Lower lobe of right lung (tissue), 2 donors: ENCODE measurements at places on chromosomes 3 and 15. TPM values are rescaled to one million over a fixed set of nuclear protein-coding genes. Genes with fewer than 3 reads are reported as not detected.
A peak's percentile ranks its signal among the peaks of the same experiment; 100 is the strongest.

GRCh38 chr3:113018536-113019181, 27.9 kb downstream of the GTPBP8 start:
- no peak for DNase-seq

CRBN gene
- total RNA-seq = 56.5 TPM

DNA sequence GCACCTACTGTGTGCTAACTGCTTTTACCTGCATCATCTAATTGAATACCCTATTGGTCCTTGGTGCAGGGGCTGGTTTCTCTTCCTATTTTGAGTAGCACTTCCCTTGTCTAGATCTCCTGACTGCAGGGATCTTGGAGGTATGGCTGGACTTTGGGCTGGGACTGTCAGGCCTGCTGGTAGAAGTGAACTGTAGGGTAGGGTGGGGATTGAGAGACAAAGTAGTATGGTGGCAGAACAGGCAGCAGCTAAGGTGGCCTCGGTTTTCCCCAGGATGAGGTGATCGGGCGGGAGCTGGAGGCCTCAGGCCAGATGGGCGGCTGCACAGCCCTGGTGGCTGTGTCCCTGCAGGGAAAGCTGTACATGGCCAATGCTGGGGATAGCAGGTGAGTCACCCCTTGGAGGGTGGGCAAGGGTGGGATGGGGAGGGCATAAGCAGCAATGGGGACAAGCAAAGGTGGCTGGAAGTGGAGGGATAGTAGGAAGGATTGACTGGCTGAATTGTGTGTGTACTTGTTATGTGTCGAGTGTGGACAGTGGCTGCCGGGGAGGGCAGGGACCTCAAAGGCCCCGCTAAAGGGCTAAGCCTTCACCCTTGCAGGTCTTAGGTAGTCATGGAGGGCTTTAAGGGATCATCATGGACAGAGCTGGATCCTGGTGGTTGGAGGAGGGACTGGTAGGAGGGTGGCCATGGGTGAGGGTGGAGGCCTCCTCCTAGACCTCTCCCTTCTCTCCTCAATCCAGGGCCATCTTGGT, 2.0 kb downstream of the PPM1M start:
- no peak for DNase-seq

GRCh38 chr3:30549600-30549999, 56.8 kb upstream of the TGFBR2 start:
- no peak for DNase-seq

DNA sequence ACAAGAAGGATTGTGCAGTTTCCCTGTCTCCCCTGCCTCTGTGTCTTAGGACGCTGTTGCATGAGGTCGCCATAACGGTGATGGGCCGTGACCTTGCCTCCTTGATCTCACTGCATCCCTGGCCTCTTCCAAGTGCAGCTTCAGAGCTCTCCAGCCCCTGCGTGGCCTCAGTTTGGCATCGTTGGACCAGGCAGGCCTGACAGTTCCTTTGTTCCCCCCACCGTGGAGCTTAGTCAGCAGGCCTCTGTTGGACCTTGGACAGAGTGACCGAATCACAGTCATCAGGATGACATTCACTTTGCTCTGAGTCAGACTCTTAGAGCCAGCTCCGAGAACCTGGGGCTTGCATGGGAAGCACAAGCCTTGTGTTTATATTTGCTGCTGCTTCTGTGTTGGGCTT, 139.4 kb downstream of the OPA1 start:
- DNase-seq = no peak

GRCh38 chr15:69723404-69724096, 270.9 kb downstream of the RPLP1 start:
- no peak for DNase-seq

DLG1 gene
- 80.2 TPM for total RNA-seq

DNA sequence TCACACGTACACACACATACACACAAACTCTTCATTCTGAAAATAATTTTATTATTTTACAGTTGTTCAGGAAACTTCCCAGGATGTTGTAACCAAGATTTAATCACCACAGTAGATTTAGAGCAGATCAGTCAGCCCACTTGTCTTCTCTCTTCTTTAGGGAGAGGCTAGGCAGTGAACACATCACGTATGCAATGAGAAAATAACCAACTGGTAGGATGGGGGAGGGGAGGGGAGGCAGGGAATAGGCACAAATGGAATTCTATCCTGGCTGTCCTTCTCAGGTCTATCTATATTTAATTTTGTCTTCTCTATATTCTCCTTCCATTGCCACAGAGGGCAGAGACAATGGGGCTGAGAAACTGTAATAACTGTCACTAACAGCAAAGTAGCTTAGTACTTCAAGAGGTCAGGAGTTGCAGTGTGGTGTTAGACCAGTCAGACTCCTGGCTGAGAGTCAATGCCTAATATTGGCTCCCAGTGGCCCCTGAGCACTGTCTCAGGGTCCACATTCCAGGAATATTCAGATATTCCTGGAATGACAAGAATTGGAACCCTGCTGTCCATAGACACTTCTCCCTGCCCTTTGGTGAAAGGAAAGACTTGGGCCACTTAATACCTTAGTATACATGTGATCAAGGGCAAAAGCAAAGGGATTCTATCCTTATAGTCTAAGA, 2.6 kb upstream of the HCLS1 start:
- no peak for DNase-seq

SYNPR gene
- not detected for total RNA-seq

DNA sequence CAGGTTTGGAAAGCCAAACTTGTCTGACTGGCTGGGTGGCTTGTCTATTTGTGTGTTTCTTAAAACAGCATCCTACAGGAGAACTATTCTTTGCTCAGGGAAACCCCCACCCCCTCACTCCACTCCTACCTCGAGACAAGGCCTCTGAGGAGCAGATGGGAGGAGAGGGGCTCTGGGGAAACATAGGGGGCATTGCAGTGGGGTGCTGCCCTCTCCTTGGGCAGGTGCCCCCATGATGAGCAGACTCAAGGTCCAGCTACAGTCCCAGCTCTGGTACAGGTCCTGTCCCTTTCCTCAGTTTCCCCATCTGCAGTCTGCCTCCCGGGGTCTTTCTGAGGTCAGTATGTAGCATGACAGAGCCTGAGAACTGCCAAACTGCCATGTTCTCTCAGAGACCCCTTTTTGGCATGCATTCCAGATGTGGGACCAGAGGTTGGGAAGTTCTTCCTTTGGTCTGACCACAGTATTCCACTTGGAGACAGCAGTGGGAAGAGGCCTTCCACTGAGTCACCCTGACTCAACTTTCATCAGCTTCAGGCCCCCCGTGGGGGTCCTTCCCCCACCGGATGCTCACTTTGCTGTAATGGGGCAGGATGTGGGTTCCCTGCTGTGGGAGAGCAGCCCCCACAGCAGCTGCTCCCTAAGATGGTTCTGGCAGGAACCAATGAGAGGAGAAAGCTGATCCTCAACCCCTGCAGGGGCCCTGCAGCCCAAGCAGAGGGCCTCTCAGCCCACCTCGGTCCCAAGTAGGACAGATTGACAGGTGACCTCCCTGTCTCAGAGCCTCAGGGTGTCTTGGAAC, 32.3 kb upstream of the CYP11A1 start:
- DNase-seq = no peak

DNA sequence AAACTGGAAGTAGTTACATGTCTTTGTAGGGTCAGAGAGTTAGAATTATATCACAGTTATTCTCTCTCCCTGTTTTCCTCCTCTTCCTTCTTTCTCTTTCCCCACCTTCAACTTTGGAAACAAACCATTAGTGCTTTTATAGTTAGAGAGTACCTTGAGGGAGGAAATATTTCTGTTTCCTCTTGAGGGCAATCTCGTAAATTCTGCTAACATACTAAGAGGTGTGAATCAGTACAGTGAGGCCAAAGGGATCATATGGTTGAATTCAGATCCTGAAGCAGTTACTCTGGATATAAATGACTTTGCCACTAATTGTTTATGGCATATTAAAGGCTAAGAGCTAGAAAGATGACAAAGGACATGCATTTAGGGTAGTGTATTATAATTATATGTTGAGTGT, 60.3 kb upstream of the CCNL1 start:
- no peak for DNase-seq

- DNase-seq = no peak
These were observed 138.7 kb downstream of the PEX5L start for GRCh38 chr3:179898024-179898423.

MRPS25 gene
- 73.5 TPM for total RNA-seq

DNA sequence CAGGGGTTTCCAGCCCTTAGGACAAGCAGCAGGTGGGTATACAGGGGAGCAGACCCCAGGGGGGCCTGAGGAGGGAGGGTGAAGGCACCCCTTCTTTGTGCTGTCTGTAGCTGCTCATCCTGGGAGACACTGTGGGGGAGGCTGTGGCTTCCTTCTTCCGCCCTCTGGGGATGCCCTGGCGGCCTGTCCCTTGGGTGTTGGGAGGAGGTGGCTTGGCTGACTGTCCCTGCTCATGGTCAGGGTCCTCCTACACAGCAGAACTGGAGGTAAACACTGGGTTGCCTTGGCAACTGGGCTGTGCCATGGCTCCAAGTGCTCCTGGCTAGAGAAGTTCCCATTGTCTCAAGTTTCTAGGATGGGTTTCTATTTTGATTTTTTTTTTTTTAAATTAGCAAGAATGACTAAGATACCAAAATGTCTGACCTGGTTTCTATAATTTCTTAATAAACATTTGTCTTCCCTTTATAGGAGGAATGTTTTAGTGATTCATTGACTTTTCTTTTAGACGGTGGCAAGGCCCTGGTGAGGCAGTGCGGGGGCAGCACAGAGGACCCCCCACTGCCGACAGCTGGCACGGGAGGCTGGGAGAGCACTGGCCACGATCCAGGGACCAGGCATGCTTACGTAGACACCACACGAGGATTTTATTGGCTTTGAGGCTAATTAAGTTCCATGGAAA, 12.4 kb downstream of the KLF13 start:
- DNase-seq = peak; percentile 87

DNA sequence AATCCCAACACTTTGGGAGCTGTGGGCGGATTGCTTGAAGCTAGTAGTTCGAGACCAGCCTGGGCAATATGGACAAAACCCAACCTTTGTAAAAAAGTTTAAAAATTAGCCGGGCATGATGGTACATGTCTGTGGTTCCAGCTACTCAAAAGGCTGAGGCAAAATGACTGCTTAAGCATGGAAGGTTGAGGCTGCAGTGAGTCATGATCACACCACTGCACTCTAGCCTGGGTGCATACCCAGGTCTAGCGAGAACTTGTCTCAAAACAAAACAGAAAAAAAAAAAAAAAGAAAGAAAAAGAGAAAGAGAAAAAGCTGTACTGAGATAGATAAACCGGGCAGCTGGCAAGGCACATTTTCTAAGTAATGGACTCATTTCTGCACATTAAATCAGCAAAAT, 10.6 kb downstream of the ARPP19 start:
- DNase-seq = no peak

DNA sequence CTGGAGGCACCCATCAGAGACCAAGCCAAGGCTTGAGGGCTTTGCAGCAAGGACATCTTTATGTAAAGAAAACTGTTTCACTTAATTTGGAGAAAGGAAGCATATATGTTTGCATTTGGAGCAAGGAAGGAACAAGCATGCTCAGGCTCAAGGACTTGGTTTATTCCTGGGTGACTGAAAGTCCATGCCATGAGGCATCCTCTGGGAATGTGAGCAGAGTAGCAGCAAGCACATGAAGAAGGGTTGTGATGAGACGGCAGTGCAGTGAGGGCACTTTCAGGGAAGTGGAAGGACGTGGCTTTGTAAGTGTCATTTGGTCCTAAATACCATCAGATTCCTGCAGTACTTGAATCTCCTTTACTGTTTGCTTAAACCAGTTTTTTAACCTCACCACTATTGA, 26.8 kb downstream of the POLG start:
- DNase-seq = no peak

KY gene
- 0.24 TPM for total RNA-seq

GRCh38 chr3:59299561-59299960, 249.7 kb upstream of the CFAP20DC start:
- no peak for DNase-seq

RCN2 gene
- total RNA-seq = 32.8 TPM

IL5RA gene
- 5.6 TPM for total RNA-seq
